ENCODE measurements at places on chromosomes 4 and X. TPM values are rescaled to one million over a fixed set of nuclear protein-coding genes. Genes with fewer than 3 reads are reported as not detected.

Gene CTAG1A
- total RNA-seq, result not detected

Gene REPS2
- not detected for total RNA-seq

Gene CCDC149
- total RNA-seq, result not detected

Gene FAM114A1
- 0.50 TPM for total RNA-seq

Gene FAM184B
- not detected for total RNA-seq

Gene RS1
- not detected for total RNA-seq

Gene SMARCA1
- total RNA-seq, result 0.10 TPM

Gene SPARCL1
- not detected for total RNA-seq

Gene GPR173
- total RNA-seq, result not detected

Gene LYAR
- 49.7 TPM for total RNA-seq

Gene TMPRSS11D
- total RNA-seq, result not detected

Gene CWH43
- not detected for total RNA-seq

Gene IL2RG
- total RNA-seq, result 290 TPM

Gene MAOB
- 0.19 TPM for total RNA-seq

Gene KCTD8
- total RNA-seq, result not detected
